ENCODE measurements at places on chromosomes 3 and 15.

- no peak for DNase-seq
Measured at GRCh38 chr3:140152851-140153639, 218.1 kb downstream of the CLSTN2 start.

DNA sequence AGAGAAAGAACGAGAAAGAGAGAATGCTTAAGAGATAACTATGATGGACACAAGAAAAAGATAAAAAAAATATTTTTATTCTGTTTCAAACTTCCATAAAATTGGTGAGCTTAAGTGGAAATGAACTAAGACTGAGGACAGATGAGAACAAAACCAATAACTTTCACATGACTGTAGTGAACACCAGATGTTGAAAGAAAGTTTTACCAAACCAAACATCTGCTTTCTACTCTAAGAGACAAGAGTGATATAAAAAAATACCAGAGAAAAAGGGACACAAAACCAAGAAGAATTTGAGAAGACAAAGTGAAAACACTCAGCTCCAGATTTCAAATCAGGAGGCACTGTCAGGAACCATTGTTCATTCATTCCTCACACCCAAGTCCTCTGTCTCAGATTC is 147.9 kb downstream of the IMPG2 start:
- DNase-seq = no peak

- DNase-seq = no peak
Measured at GRCh38 chr15:69315402-69316110, 16.8 kb downstream of the PAQR5 start.

- DNase-seq = no peak
Measured at GRCh38 chr15:40290545-40290917, 7.7 kb upstream of the ANKRD63 start.

GRCh38 chr3:127853681-127854080 is 31.4 kb upstream of the MGLL start:
- DNase-seq = no peak

GRCh38 chr3:101665851-101666250 is 11.1 kb downstream of the ZBTB11 start:
- no peak for DNase-seq

GRCh38 chr15:25220834-25221233 is 218.0 kb downstream of the UBE3A start:
- DNase-seq = no peak

- peak; percentile 11 for DNase-seq
Measured at GRCh38 chr15:44194323-44195150, 534 bp downstream of the FRMD5 start.

DNA sequence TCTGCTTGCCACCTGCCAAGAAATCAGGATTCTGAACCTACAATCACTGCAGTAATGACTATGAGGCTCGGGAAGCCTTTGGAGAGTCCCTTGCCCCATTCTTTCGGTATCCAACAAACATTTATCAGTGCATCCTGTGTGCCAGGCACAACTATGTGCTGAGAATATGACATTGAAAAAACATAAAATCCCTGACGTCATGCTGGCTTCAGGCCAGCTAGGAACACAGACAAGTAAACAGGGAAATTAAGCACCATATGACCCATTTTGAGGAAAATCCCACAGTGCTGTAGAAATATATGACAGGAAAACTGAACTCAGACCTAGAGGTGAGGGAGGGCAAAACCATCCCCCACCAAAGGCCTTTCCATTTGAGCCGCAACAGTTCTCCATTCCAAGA is 34.1 kb upstream of the DET1 start:
- DNase-seq = no peak

GRCh38 chr3:185318141-185318540 is 44.8 kb upstream of the MAP3K13 start:
- DNase-seq = no peak

DNA sequence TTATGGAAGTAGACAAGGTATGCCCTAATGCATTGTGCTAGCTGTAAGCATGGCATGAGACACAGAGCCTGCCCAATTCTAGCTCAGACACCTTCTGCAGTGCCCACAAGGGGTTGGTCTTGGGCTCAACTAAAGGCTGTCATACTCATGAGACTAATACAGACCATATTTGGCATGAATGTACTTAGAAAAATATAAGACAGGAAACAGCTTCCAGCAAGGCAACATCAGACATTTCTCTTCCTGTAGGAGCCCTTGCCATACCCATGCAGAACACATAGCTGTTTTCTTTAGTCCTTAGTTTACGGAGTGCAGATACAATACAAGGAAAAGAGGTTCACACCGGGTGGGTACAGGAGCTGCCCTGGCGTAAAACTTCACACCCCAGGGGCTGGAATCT is 30.5 kb upstream of the NR1I2 start:
- DNase-seq = no peak

All from T-helper 2 cell (primary cell).